Adipocyte (in vitro differentiated cells): ENCODE measurements at places on chromosomes 3 and 15.

DNA sequence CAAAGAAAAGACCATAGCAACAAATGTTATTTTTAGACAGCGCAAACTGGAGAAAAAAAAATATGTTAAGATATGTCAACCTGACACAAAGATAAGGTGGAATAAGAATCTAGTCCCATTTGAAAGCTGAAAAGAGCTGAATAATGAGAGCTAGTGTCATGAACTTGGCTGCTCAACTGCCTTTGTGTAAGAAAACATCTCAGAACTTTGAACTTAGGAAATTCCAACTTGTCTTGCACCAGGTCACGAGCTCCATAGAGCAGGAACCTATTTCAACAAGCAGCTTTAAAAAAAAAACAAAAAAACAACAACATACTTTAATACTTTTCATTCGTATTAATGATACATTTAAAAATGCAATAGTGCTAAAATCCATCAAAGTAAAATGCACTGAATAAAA is 79.5 kb downstream of the ZNF280D start:
- no peak for DNase-seq

DNA sequence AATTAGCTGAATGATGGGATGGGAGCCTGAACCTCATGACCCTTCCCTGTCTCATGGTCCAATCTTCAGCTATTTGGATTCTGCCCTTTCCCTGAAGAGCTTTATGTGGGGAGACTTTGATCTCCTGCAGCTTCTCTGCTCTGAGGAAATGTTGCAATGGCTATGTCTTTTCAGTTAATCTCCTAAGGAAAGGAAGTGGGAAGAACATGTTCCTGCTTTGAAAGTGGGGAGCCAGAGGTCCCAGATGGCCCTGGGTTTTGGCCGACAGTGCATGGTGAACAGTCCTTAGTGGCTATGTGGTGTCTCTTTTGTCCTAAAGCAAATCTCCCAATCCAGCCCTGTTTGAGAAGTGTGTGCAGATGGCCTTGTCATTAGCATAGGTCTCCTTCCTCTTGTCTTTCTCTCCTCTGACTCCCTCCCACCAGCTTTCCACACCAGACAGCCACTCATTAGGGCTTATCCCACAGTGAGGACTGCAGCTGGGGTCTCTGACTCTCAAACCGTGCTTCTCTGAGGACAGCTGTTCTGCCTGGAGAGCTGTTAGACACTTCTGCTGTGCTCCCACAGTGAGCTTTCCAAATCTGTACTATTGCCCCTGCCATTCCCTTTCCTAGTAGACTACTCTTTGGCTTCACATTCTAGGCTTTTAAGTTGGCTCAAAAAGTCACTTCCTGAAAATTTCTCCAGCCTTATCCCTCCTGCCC is 365.8 kb upstream of the UMPS start:
- DNase-seq, result peak; percentile 27

GRCh38 chr3:157136647-157137387 is 23.1 kb downstream of the CCNL1 start:
- DNase-seq, result peak; percentile 52

DNA sequence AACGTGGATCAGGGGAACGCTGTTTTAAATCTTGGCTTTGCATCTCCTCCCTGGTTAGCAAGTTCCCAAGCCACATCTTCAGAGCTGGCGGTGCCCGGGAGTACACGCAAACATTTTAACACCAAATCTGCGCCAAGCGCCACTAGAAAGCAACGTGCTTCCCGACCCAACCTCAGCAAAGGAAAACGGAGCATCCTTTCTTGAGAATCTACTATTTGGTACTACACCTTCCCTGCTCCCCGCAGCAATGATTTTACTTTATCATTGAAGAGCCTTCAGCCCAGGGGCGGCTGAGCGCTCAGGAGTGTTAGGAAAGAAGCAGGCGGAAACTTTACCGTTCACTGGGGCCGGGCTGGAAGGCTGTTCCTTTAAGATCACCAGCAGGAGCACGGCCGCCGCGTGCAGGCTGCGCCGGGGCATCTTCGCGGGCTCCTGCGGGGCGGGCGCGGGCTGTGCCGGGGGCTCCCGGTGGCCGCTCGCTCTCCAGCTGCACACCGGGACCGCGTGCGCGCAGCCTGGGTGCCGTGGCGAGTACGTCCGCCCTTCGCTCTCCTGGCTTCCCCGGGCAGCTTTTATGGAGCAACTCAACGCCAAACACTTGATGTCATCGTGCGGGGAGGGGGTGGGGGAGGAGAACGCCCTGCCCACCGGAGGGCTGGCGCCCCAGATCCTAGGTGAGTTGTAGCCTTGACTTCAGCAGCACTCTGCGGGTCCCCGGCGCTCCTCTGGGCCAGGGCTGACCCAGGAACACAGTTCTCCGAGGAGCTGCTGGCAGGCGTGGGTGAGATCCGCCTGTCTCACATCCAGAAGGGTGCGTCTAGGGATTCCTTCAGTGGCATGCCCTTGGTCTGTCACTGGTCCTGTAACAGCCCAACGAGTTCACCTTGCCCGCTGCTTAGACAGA is at the start of gene CA12:
TSS of gene CA12 (minus strand) at position 546 of the 904 bp plus-strand sequence. CDS start at position 420, 126 bp downstream.
- DNase-seq, result peak; percentile 71

- peak; percentile 53 for DNase-seq
Observed at GRCh38 chr3:9808345-9809037, 1.6 kb upstream of the TTLL3 start.

- no peak for DNase-seq
Observed at GRCh38 chr3:184378651-184379357, 797 bp upstream of the THPO start.

DNA sequence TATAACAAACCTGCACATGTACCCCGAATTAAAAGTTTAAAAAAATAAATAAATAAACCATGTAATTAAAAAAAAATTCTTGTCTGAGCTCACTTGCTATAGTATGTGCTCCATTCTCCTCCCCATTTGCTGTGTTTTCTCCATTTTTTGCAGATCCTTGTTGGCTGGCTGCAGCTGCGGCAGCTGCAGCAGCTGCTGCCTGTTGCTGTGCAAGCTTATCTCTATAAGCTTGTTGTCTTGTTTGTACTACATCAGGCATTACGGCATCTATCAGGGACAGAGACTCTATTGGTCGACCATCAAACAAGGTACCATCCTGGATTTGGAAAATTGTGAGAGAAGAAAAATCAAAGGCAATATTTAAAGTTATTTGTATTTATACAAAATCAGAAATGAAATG is 145.9 kb downstream of the TBL1XR1 start:
- DNase-seq, result no peak

DNA sequence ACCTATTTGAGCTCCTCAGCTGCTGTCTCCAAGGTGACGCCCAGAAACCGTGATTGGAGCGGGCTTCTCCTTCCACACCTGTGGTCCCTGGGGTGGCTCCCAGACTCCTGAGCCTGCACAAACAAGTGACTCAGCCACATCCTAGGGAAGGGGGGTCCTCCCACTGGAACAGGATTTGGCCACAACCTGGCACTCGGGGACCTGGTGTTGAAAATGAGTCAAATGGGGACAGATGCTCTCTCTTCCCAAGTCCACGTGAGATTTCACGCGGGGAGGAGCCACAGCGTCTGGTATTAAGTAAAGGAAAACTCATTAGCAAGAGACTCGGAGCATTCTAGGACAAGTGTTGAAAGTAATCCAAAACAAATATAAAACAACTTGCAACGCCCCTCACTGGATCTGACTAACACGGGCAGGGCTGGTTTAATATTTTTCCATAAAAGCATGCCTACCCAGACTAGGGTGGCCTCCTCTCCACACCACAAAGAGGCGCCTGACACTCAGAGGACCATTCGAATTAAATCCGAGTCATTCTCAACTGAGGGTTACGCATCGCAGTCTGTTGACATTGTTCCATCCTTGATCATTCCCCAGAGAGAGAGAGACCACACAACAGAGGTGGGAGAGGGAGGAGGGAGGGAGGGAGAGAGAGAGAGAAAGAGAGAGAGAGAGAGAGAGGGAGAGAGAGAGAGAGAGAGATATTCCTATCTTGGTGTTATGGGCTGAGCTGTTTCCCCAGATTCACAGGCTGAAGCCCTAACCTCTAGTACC is 74.4 kb downstream of the MGLL start:
- peak; percentile 88 for DNase-seq

- no peak for DNase-seq
Observed at GRCh38 chr3:62500556-62501288, 127.4 kb upstream of the FEZF2 start.

DNA sequence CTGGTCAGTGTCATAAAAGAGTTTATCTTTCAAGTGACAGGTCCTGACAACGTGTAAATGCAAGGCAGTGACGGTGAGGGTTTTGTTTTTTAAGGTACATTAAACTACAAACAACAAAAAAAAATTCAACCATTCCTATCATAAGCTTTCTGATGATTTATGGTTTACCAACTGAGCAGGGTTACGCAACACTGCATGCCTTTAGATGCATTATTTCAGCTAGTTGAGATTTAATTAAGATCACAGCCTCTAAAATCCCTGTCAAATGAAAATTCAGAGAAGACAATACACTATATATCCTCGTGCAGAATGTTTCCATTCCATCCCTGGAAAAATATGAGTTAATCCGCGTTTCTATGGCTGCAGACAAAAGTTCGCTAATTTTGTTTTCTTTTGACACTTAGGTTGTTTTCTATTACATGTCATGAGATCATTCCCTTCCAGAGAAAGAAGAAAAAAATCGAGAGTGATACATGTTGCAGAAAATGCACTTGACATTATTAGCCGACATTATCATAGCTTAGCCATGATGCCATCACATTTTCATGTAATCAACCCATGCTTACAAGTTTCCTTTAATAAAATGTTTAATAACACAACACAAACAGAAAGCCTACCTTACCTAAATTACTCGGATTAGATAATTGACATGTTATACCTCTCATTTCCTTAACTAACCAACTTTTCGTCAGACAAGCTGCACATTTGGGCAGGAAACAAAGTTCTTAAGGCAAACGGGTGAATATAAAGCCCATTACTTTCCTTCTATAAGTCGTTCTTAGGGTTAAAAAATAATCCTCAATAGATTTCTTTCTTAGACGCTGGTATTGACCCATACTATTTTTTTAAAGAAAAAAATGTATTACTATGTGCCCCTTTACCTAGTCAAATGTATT is 521.2 kb downstream of the FOXP1 start:
- peak; percentile 81 for DNase-seq

DNA sequence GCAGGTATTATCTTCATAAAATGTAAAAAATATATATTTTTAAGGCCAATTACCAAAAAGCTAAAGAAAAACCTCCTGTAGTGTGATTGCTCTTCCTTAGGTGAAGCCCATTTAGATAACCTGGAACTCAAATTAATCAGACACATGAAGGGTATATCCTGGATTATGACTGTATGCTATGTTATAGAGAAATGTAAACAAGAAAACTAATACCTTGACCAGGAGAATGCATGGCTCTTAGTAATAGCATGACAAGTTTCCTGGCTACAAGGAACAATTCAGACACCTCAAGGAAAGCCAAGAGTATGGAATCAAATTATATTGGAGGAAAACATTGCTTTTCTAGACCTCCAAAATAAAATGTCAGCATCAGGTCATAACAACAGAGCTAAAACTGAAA is 14.0 kb upstream of the CFAP161 start:
- DNase-seq, result no peak

DNA sequence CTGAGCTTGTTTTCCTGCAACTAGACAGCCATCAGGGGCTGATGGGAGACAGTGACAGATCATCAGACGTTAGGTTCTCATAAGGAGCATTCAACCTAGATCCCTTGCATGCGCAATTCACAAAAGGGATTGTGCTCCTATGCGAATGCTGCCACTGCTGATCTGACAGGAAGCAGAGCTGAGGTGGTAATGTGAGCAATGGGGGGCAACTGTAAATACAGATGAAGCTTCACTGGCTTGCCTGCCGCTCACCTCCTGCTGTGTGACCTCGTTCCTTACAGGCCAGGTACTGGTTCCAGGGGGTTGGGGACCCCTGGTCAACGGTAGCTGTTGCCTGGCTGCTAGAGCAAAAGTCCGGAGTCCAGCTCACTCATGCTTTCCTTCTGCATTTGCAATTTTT is 26.4 kb upstream of the KCNAB1 start:
- no peak for DNase-seq

DNA sequence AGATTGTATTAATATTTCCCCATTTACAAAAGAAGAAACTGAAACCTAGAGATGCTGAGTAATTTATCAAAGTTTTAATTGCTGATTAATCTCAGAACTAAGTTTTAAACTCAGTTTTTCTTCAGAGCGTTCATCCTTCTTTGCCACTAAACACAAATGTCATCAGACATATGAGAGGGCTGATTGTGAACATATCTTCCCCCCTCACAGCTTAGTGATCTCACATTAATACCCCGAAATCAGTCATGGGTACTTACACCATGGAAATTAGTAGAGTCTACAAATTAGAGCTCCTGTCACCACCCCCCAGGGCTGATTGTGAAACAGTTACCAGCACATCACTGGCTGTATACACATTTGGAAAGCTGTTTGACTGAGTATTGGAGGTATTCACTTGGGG is 189.3 kb upstream of the SGO1 start:
- DNase-seq, result no peak

DNA sequence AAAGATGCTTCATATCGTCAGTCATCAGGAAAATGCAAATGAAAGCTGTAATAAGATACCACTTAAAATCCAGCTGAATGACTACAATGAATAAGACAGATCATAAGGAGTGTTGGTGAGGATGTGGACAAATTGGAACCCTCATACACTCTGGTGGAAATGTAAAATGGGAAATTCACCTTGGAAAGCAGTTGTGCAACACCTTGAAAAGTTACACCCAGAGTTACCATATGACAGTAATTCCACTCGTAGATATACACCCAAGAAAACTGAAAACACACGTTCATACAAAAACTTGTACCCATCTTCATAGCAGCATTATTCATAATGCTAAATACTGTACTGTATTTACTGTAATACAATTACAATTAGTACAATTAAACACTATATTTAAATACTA is 2.3 kb downstream of the TTC23 start:
- no peak for DNase-seq

DNA sequence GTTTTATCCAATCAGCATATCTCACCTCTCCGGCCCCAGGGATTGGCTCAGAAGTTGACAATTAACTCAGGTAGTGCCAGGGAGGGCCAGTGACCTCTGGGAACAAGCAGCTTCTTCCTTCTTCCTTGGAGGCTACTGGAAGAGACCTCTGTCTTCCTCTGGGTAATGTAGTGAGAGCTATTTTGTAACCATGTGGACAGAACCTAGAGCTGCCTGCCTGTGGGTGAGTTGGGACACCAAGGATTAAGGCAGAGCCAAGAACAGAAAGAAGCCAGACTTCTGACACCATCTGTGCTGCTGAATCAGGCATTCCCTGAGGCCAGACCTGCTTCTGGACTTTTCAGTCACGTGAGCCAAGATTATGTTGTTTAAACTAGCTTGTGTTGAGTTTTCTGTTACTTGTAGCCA is 5.9 kb upstream of the NDUFAF1 start:
- peak; percentile 69 for DNase-seq

GRCh38 chr3:176904506-176904905 is 292.8 kb downstream of the TBL1XR1 start:
- no peak for DNase-seq

GRCh38 chr3:184562878-184563560 is 1.4 kb downstream of the EPHB3 start:
- DNase-seq, result no peak

- DNase-seq, result no peak
Observed at GRCh38 chr3:186129206-186129605, 20.3 kb upstream of the ETV5 start.

DNA sequence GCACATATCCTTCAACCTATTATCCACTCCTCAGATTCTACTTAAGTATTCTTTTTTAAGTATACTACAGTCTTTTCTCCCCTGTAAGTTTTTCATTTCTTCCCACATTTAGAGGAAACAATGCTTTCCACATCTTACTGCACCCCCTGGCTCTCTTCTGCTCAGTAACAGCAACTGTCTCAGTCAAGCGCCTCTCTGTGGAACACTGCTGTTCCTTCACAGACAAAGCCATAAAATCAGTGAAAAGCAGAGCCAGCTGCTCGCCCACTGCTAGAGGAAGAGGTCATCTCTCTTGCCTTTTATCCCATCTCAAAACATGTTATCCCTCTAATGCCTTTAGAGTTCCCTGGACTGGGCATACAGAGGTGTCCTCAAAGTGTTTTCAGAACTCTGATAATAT is 24.8 kb downstream of the SERP1 start:
- peak; percentile 9 for DNase-seq
